ENCODE measurements at places on chromosomes 16 and 17. TPM values are rescaled to one million over a fixed set of nuclear protein-coding genes. Genes with fewer than 3 reads are reported as not detected.

DHRS7C gene
- not detected for polyA plus RNA-seq

CCDC92B gene
- 0.20 TPM for polyA plus RNA-seq

DNA sequence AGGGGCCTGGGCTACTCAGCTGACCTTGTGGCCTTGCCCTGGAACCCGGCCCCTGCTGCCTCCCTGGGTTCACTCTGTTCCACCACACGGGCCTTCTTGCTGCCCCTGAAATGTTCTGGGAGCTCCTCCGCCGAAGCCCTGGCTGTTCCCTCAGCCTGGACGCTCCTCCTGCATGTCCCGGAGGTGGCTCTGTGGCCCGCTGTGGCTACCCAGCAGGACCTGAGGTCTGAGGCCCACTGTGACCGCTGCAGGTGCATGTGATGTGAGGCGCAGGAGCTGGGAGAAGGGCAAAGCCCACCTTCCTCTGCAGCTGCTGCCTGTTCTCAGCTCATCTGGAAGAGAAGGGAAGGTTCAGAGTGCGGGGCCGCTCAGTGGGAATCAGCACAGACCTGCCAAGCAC is 38.9 kb upstream of the ACSF3 start:
- H3K4me3 ChIP-seq = no peak overlapping the region
- H3K27ac ChIP-seq = no peak overlapping the region
- H3K36me3 ChIP-seq = no peaks in the 10 kb centered on the region
- no peak for DNase-seq
- no peaks in the 10 kb centered on the region for H3K4me1 ChIP-seq

GRCh38 chr16:9996221-9996620 is 186.0 kb downstream of the GRIN2A start:
- no peak overlapping the region for H3K4me3 ChIP-seq
- H3K4me1 ChIP-seq = no peaks in the 10 kb centered on the region
- no peaks in the 10 kb centered on the region for H3K27me3 ChIP-seq
- H3K36me3 ChIP-seq = no peaks in the 10 kb centered on the region
- H3K27ac ChIP-seq = no peak overlapping the region

GRCh38 chr17:71166311-71166710 is 954.5 kb upstream of the SOX9 start:
- no peaks in the 10 kb centered on the region for H3K4me1 ChIP-seq
- no peaks in the 10 kb centered on the region for H3K36me3 ChIP-seq
- no peak overlapping the region for H3K27ac ChIP-seq
- DNase-seq = no peak

DNA sequence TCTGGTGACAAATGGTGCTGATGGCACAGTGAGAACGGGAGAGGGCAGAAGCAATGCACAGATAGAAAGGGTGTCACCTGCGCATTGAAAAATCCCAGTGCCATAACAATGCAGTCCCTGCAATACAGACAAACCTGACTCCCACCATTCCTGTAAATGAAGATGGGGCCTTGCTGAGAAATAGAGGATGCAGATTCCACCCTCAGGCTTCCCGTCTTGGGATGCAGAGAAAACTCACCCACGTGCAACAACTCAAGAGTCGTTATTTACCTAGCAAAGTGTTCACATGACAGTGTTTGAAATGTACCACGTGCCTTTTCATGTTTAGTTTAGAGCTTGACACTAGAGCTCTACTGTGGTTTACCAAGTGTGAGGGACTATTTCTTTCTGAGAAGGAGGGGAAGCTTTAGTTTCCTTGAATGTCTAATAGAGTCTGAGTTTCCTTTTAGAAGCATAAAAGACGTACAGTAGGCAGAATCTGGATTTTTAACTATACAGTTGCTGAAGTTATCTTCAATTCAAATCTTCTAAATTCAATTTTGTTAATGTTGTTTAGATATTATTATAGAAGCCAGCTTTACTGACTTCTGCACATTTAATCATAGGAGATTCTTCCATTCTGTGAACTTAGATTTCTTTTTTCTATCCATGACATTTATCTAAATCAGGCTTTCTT is 35.6 kb downstream of the WWOX start:
- no peak overlapping the region for H3K4me3 ChIP-seq
- no peaks in the 10 kb centered on the region for H3K36me3 ChIP-seq
- H3K27ac ChIP-seq = no peak overlapping the region
- no peaks in the 10 kb centered on the region for H3K27me3 ChIP-seq
- no peaks in the 10 kb centered on the region for H3K4me1 ChIP-seq

DNA sequence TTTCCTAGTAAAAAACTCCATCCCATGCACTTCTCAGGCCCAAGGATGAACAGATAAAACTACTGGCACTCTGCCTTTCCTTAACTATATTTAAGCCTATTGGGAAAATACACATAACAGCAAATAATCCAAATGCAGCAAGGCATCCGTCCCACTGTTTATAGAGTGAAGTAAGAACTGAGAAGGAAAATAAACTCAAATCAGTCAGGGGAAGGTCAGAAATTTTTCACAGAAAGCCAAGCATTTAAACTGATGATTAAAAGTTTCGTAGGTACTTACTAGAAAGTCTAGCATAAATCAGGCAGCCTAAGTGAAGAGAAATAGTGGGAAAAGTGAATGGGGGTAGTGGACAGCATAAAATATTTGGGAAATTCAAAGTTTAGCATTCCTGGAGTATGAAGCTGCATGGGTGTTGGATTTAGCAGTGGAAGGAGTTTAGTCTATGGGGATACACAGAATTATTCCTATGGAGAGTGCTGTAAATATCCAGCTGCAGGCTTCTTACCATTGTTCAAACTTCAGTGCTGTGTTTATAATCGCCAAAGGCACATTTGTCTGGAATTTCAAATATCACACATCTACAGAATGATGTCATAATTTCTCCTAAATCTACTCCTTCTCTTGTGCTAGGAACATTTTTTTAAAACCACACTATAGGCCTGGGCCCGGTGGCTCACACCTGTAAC is 1131.0 kb upstream of the GOT2 start:
- H3K27me3 ChIP-seq = no peaks in the 10 kb centered on the region
- H3K36me3 ChIP-seq = no peaks in the 10 kb centered on the region
- H3K4me1 ChIP-seq = no peaks in the 10 kb centered on the region
- H3K27ac ChIP-seq = no peak overlapping the region
- H3K4me3 ChIP-seq = no peak overlapping the region
